Stimulated activated CD8-positive, alpha-beta memory T cell treated with anti-CD3 and anti-CD28 coated beads, Interleukin-2, amount 100 ng/mL, for 1 hour (primary cell): ENCODE measurements at places on chromosomes 1 and 21.

DNA sequence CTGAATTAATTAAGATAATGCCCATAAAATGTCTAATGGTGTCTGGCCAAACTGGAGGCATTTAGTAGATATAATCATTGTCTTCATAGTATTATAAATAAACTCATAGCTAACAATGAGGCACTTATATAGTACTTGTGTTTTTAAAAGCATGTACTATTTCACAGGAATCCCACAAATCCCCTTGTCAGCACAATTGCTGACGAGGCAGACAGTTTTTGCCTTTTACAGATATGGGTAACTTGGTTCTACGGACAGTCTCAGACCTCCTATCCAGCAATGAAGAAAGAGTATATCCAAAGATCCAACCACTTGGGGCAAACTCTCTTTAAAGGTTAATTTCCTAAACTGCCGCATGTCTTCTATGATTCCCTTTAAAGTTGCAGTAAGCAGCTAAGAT lies 73.7 kb downstream of the ATP1B1 start:
- DNase-seq: no peak

DNA sequence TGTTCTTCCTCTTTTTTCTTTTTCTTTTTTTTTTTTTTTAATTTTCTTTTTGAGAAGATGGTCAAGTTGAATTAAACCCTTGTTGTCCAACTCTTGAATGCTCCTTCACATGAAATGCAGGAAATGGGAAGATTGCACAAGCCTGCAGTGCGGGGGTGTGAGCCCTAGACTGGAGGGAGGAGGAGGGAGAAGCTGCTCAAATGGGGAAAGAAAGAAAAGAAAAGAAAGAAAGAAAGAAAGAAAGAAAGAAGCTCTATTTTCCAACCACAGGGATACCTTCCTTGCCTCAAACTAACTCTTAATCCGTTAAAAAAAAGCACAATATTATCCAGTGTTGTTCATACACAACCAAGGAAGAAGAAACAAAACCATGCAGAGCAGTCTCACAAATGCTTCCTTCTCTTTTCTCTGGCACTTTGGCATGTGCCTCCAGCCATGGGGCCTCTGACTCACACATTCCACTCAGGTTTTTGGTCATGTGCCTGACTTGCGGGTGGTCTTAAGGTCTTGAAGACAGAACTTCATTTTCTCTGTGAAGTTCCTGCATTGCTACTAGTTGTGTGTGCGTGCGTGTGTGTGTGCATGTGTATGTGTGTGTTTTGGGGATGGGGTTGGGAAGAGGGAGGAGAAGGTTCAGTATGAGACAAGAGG lies 276.1 kb downstream of the RPS6KC1 start:
- no peak for DNase-seq

DNA sequence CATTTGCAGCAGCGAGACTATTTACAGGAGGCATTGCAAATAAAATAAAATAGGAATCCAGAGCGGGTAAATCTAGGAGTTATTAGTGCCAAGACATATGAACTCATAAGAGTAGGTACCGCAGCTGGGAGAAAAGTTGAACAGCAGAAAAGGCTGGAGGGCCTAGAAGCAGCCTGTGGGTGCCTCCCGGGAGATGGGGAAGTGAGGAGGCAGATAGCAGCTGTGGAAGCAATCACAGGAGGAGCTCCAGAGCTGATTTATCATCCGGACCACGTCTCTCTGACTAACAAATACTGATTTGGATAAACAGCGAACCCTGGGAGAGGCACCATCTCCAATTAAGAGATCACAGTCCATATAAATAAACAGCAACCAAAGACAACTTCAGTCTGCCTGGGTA lies 64.6 kb downstream of the BRINP2 start:
- no peak for DNase-seq

GRCh38 chr1:232766241-232766890 lies 38.9 kb upstream of the MAP10 start:
- no peak for DNase-seq

DNA sequence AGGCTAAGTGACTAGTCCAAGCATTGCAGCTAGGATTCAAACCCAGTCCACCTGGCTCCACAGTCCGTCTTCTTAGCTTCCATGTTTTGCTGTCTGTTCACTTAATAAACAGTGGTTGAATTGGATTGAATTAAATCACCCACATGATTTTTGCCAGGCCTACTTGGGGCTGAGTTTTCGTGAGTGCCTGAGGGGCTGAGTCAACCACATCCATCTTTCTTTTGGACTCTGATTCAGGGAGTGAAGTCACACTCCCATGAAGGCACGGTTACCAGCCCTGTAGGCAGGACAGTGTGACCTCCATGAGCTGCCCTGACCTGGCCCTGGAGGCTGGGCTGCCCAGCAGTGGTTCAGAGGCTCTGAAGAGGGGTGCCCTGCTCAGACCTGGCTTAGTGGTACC lies 123.7 kb downstream of the ACTL8 start:
- DNase-seq: no peak

DNA sequence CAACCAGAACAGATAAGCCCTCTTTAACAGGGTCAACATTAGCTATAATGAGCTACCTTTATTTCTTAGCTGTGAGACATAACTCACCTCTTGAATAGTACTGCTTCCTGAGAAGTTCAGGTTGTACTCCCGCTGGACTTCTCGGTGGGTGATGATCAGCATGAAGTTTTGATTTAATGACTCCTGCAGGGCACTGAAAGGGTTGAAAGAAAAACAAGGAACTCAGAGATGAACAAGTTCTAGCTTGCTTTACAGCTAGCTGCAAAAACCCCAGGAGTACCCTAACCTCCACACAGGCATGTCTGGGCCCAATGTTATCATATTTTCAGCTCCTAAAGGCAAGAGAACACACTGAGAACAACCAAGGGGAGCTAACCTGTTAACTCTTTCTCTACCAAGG lies 254.4 kb downstream of the FAF1 start:
- no peak for DNase-seq

DNA sequence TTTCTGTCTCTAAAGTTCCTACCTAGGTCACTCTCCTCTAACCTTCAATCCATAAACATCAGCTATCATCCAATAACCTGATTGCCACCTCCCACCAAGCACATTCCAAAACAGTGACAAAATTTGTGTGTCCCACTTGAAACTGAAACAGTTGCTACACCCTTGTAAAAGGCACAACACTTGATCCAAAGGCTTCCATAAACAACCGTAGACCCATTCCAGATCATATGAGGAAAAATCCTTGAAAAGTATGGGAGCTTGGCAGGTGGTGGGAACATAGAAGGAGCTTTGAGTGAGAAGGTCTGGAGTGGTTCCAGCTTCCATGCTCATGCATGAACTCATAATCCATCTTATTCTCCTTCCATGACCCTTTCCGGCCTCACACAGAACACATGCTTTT lies 82.0 kb upstream of the ATP1A1 start:
- DNase-seq: no peak

- no peak for DNase-seq
Observed at GRCh38 chr1:68384872-68385411, 64.8 kb downstream of the RPE65 start.

GRCh38 chr1:52358851-52359497 lies 7.0 kb downstream of the CC2D1B start:
- DNase-seq: no peak

DNA sequence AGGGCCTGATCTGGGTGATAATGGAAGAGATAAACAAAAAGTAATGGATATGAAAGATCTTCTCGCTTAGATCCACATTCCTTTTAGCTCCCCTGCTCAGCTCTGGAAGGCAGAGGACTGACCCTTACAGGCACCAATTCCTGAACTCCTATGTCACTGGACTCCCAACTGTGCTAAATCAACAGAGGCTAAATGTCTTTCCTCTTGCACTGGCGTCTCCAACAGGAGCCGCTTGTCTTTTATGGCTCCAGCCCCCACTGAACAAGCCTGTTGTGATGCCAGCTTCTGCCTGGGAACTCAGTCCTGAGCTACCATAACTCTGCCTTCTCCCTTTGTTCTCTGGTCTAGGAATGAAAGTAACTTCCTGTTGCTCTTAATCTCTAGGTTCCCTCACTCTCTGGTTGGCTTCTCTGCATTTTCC lies 142.1 kb upstream of the COL11A1 start:
- DNase-seq: no peak

- no peak for DNase-seq
Observed at GRCh38 chr1:189805735-189806134, 671.9 kb downstream of the BRINP3 start.

DNA sequence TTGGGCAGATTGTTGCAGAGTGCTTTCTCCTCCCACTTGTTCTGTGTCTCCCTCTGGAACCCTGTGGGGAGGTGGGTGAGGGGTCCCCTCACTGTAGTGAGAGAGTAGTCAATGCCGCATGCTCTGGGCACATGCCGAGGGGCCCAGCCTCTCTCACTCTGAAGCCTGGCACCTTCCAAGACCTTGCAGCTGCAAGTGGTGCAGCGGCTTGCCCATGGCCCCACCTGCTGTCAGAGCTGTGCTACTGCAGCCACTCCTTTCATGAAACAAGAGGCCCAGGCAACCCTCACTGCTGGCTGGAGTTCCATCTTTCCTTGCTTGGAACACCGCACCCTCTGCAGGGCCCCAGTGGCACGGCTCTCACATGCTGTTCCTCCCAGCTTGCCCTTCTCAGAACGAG lies 58.4 kb upstream of the COL6A1 start:
- DNase-seq: peak; percentile 41

DNA sequence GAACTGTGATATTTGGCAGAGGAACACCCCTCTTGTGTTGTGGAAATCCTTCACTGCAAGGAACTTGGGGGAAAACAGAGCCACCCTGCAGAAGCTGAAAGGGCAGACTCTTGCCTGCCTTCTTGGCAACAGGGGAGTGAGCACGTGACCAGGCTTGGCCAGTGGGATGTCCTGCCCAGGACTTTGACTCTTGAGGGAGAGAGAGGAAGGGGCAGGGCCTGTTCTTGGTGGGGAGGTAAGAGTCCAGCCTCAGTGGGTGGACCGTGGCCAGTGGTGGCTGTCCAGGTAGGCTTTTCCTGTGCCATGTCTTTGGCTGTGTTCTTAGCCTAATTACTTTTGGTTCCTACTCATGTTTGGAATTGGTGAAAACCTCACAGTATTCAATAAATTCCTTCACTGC lies 8.6 kb upstream of the AK2 start:
- no peak for DNase-seq

GRCh38 chr1:97334454-97334853 lies 586.4 kb downstream of the DPYD start:
- DNase-seq: no peak

GRCh38 chr1:106910798-106911197 lies 145.7 kb upstream of the PRMT6 start:
- no peak for DNase-seq

DNA sequence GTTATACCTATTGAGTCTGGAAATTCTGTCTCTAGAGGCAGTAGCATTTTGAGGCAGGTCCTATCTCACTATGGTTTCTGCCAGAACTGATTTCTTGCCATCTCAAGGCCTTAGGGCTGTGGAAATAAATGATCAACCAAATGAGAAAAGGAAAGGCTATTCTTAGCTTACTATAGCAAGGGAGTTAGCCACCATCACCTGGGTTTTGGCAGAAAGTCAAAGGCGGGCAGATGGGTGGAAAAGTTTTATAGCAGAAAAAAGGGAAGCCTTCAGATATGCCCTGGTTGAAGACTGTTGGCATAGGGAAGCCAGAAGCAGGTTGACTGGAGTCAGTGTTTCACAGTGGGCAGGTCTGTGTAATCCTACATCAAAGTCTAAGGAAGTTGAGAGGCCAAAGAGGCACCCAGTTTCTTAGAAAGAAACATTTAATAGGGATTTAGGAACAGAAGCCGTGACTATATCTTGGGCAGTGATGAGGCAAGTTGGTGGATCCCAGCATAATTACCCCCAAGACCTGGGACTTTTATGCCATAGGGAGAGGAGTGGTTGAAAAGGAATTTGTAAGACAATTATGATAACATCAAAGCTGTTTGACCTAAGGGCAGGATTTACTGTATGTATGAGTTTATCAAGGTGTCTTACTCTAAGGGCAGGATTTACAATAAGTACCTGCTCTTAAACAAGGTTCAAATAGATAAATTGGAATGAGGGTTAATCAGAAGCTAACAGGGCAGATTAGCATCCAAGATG lies 29.7 kb downstream of the CTH start:
- DNase-seq: no peak

- DNase-seq: no peak
Observed at GRCh38 chr1:12359359-12360133, 129.7 kb downstream of the VPS13D start.

DNA sequence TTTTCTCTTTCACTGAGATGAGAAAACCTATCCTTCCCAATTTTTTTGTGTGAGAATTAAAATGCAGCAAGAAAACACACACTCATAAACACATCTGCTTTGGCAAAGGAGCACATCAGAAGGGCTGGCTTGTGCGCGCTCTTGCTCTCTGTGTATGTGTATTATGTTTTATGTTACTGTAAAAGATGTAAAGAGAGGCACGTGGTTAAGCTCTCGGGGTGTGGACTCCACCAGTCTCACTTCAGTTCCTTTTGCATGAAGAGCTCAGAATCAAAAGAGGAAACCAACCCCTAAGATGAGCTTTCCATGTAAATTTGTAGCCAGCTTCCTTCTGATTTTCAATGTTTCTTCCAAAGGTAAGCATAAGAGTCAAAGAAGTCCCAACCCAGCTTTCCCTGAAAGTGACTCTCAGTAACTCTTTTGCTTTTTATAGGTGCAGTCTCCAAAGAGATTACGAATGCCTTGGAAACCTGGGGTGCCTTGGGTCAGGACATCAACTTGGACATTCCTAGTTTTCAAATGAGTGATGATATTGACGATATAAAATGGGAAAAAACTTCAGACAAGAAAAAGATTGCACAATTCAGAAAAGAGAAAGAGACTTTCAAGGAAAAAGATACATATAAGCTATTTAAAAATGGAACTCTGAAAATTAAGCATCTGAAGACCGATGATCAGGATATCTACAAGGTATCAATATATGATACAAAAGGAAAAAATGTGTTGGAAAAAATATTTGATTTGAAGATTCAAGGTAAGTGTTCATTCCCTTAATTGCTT lies at the start of gene CD2:
TSS of gene CD2 (plus strand) at position 233 of the 780 bp plus-strand sequence. CDS start at position 296, 63 bp downstream.
- no peak for DNase-seq

DNA sequence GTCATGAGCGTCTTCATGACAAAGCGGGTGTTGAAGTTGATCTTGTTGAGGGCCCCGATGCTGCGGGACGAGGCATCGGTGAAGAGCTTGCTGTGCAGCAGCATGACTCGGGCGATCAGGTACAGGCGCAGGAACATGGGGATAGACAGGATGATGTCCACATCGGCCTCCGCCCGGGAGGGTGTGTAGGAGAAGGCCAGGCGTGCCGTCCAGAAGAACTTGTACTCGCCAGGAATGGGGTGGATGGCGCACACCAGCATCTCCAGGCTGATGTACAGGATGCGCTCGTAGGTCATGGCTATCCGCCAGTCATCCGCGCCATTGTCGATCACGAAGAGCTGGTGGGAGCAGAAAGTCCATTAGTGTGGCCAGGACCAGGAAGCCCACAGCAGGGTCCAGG lies 98.0 kb downstream of the KCNN3 start:
- DNase-seq: no peak

DNA sequence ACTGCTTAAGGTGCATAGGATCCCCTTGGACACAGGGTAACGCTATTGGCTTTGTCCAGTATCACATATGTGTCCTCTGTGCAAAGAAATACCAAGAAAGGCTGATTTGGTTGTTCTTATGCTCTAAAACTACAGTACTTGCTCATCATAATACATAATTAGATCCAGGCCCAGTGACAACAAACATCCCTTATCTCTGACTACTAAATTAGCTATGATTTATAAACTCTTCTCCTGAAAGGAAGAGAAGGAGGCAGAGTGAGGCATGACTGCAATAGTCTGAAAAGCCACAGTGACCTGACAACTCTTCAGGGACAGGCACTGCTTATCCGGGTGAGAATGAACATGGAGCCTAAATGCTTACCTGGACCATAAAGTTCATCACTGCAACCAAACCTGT lies 30.7 kb downstream of the MGST3 start:
- DNase-seq: no peak

GRCh38 chr1:106944721-106945120 lies 111.8 kb upstream of the PRMT6 start:
- DNase-seq: no peak

GRCh38 chr1:111183308-111184069 lies 17.0 kb downstream of the DENND2D start:
- no peak for DNase-seq
